ENCODE measurements at places on chromosomes 5 and 9.

- DNase-seq, result peak; percentile 31
These were observed 539.5 kb downstream of the EBF1 start for GRCh38 chr5:158560170-158560569.

DNA sequence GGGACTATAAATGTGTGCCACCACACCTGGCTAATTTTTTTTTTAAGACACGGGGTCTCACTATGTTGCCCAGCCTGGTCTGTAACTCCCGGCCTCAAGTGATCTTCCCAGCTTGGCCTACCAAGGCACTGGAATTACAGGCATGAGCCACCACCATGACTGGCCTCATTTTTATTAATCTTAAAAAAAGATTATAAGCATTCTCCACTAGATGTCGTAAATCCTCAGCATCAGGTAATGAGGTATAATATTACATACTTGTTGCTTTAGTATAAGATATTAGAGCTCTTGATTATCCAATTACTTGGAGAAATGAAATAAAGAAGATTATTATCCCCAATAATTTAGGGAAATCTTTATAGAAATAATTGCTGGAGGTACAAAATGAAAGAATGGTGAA is 78.2 kb upstream of the HTR1A start:
- no peak for DNase-seq

DNA sequence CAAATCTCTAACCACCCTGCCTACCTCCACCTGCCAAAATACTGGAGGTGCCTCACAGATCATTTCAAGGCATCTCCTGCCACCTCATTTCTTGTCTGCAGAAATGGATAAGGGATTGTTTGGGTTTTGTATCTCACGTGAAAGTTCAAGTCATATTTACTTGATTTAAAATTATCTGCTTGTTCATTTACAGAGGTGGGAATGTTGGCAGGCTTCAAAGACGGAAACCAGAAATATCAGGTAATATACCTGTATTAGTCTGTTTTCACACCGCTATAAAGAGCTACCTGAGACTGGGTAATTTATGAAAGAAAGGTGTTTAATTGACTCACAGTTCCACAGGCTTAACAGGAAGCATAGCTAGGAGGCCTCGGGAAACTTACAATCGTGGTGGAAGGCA is 85.4 kb downstream of the CAAP1 start:
- DNase-seq, result no peak

GRCh38 chr9:129149442-129149841 is 28.6 kb downstream of the IER5L start:
- DNase-seq, result peak; percentile 43

DNA sequence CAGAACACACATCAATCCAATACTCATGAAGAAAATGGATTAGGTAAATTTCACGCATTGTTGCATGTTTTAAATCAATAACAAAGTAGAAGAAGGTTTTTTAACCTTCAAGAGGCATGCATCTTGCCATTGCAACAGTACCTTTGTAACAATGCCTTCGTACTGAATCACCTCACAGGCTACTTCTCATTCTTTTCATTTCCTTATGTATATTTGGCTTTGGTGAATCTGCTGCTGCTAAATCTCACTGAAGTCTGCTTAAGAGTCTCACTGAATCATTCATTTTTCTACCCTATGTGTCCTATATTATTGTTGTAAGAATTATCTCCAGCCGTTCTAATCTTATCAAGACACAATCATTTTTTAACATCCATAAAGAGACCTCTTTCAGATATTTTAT is 152.5 kb downstream of the CDH10 start:
- no peak for DNase-seq

- no peak for DNase-seq
These were observed 30.5 kb downstream of the DNAH5 start for GRCh38 chr5:13913962-13914361.

DNA sequence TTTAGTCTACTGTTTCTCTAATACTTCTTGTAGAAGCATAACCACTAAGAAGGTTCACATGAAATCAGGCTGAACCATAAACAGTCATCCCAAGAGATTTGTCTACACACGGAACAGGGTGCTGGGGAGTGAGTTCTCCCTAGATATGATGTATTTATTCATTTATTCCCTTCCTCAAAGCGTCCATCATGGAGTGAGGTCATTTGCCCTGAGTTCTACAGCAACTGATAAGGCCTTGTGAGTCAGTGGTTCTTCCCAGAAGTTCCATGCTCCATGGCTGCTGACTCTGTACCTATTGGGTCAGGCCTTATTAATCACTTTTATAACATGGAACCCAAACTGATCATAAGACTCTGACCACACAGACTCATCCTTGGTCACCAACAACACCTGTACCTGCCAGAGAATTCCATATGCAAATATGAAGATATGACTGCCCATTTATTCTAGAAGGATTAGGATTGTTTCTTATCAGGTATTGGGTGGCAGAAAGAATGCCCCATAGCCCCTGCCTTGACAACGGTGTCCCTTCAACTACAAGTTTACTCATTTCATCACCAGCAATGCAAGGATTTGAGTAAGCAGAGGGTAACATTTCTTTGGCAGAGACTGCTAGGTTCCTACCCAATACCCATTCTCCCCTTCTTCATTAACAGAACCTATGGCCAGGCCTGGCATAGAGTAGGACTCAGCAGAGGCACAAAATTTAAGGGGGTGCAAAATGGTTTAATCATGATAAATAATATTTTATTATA is 118.1 kb downstream of the LHFPL2 start:
- no peak for DNase-seq

GRCh38 chr9:136331556-136332481 is 4.5 kb downstream of the GPSM1 start:
- DNase-seq, result no peak

DNA sequence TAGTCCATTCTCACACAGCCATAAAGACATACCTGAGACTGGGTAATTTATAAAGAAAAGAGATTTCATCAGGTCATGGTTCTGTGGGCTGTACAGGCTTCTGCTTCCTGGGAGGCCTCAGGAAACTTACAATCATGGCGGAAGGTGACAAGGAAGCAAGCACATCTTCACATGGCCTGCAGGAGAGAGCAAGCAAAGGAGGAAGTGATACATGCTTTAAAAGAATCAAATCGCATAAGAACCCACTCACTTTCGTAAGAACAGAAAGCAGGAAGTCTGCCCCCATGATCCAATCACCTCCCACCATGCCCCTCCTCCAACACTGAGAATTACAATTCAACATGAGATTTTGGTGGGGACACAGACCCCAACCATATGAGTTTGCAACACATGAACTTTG is 5.1 kb upstream of the FBXO38 start:
- DNase-seq, result peak; percentile 26

- DNase-seq, result no peak
These were observed 55.3 kb upstream of the EGFL7 start for GRCh38 chr9:136607334-136607919.

DNA sequence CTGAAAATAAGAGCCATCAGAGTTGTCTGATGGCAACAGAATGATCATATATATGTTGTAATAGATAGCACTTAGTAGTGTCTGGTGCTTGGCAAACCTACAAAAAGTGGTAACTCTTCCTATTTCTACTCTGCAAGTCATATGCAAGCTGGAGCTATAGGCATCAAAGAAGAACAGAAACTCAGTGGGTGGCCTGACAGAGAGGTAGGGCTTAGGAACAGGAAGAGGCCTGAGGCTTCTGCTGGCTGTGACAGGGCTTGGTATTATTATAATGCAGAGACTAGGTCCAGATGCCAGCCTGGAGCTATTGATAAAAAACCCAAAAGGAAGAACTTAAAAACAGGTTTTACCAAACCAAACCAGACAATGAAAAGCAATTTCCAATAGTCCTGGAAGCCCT is 4.4 kb upstream of the DIAPH1 start:
- peak; percentile 80 for DNase-seq

GRCh38 chr9:113648048-113648447 is 184.5 kb downstream of the RGS3 start:
- DNase-seq, result no peak

DNA sequence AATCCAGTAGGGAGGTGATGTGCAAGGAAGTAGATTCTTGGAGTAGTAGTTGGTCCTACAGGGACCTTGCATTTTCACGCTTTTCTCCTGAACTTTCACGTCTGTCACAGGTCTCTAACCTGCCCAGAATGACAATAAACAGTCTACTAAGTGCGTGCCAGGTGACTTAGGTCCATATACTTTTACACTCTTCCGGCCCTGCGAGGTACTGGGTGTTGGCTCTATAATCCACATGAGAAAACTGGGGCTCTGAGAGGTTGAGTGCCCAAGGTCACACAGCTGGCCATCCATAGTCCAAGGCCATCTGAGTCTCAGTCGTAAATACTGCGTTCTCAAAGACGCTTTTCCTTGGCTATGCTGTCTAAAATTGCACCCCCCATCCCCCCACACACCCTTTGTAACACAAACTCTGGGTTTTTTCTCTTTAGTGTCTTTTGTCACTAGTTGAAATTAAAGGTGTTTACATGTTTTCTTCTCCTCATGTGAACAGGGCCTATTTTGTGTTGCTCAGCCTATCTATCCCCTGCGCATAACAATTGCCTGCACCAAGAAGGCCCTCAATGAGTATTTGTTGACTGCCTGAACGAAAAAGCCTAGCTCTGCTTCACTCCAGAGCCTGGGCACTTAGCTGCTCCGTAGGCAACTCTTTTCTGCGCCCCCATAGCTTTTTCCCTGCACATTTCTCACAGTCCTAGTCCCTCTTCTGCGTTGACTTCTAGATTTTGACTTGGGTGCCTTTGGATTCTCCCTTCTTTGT is 943 bp downstream of the SFXN1 start:
- DNase-seq, result peak; percentile 46

DNA sequence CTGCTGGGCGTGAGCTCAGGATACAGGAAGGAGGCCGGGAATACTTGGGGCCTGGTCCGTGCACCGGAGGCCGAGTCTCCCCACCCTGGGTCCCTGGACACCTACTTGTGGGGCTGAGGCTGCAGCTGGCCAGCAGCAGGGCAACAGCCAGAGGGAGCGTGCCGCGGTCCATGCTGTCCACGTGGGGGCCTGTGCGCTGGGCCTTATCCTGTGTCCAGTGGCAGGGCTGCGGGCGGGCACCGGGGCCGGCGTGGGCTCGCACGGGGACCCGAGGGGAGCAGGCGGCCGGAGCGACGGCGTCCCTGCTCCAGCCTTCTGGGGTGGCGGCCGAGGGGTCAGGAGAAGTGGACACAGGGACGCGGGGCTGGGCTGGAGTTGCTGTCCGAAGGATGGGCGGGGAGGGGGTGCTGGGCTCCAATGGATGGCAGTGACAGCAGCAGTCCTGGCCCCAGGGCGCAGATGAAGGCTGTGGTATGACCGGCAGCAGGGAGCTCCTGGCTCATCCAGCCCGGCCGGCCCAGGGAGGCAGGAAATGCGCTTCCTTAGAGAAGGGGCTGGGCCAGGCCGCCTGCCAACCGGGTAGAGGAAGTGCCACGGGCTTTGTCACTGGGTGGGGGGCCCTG is at the start of gene ENG:
ENG (minus strand) TSS at position 475 of the 623 bp plus-strand sequence; CDS start at position 172, 303 bp downstream.
- no peak for DNase-seq

DNA sequence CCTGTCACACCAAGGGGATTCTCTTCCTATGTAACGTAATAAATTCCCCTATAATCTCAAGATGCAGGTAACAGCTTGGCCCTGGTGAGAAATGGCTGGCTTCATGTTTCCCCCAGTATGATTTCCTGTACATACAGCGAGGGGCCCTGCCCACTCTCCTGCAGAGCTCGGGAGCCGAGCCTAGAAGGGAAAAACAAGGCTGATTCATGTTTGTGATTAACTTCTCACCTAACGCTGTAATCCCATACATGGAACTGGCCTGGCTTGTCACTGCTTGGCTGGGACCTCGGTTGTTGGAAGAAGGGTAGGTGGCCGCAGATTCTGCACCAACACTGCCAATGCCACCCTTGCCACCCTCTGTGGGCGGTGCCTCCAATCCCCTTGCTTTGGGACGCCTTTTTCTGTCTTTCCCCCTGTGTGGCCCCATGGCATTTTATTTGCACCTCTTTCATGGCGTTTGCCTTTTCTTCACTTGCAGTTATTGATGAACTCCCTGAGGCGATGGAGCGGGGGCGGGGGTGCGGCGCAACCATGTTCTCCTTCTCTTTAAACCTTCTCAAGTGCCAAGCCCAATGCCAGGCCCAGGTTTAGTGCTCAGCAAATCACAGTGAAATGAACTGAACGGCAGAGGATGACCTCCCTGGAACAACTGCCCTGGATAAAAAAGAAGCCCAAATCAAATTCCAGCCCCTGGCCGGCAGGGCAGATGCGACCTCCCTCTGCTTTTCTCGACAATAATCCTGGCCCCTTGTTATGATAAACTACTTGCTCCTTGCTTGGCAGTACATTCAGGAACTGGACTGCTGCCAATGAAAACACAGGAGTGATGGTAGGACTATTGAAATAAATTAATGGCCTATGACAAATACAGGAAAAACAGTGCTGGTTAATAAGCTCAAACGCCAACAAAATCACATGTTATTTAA is 108.1 kb downstream of the TMEM174 start:
- DNase-seq, result no peak

GRCh38 chr5:106443746-106444145 is 1227.0 kb downstream of the EFNA5 start:
- no peak for DNase-seq

DNA sequence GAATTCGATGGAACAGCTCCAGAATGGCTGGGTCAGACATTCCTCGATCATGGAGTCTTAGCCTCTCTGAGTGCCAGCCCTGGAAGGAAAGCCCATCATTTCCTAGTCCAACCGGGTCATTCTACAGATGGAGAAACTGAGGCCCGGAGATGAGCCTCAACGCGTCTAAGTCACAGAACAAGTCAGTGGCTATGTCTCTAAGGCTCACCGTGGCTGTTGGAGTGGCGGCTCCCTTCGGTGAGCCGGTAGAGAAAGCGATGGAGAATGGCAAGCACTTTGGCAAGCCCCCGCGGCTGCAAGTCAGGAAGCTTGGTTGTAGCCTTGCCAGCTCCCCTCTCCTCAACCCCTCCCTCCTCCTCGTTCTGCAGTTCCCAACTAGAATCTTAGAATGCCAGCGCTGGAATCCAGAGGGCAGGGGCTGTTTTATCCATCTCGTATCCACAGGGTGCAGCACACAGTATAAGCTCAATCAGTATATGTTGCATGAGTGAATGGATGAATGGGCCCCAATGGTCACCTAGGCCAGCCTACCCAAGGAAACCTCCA is 438 bp upstream of the ARSI start:
- DNase-seq, result no peak

GRCh38 chr9:71490810-71491209 is 277.5 kb downstream of the CEMIP2 start:
- no peak for DNase-seq

DNA sequence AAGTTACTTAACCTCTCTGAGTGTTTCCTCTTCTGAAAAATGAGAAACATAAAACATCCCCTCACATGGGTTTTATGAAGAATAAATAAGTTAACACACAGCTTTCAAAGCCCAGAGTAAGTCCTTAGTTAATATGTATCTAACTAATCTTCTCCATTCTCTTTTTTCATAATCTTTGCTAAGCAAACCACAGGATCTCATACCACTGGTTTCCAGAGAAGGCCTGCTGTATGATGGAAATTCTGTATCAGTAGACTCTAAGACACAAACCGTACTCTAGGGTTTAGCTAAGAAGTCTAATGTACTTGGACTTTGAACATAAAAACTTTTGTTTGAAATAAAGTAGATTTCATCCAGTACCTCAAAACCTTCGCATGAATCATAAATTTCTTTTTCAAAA is 307.9 kb downstream of the SPOCK1 start:
- no peak for DNase-seq
